ENCODE measurements at places on chromosomes 12 and 14.

GRCh38 chr12:115240251-115240650 is 556.3 kb upstream of the TBX3 start:
- no peak for DNase-seq

GRCh38 chr12:15808652-15809051 is 19.5 kb upstream of the EPS8 start:
- no peak for DNase-seq

DNA sequence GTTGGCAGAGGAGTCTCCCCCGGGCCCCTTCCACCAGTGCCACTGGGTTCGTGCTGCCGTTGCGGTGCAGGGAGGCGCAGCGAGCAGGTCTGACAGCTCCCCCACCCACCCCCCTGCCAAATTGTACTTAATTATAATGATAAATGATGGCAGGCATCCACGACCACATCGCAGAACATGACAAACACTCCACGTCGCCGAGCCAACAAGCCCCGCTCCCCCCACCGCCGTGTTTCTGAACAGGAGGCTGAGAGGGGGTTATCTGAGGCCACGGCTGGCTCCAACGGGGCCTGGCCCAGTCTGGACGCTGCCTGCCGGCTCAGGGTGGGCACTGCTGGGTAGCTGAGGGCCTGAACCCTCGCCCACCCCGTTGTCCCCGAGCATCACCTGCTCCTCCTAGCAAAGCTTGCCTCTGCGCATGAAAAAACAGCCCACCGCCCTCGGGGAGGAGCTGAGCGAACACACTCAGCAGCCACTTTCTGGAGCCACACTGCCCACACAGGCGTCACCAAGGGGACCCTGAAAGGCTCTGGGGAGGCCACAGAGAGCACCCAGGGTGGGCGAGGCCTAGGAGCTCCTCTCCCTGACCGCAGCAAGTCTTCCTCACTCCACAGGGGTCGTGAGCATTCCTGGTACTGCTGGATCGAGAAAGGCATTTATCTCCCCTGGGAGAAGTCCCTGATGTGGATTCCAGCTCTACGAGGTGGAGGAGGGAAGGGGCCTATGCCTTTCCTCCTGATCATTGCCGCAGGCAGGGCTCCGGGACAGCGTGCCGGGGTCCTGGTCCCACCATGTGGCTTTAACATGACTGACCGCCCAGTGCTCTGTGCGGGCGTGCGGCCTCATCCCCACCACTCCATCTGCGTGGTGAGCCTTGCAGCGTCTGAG is 35.4 kb upstream of the DIO3 start:
- DNase-seq = no peak

DNA sequence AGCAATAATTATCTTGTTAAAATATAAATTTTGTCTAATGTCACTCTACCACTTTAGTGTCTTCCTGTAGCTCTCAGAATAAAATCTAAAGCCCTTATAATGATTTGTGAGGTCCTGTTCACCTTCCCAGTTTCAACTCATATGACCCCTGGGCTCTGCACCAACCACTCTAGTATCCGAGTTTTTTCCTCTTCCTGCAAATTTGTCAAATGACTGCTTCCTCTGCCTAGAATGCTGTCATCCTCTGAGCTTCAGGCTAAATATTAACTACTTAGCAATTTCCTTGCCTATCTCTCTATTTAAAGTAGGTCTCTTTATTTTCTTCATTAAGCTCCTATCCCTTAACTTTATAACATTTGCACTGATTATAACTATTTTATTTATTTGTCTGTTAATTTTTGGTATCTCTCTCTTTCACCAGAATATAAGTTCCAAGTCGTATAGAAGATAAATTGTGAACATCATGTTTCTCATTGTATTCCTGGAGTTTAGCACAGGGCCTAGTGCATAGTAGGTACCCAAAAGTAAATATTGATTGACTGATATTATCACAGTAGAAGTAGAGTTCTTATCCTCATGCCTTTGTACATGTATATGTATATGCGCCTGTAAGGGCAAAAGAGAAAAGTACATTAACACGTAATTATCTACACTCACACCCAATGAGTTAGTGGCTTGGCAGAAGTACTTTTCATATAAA is 196.0 kb downstream of the BCAT1 start:
- DNase-seq = no peak

Measured in KBM-7 (cell line).